Fibroblast of skin of left quadriceps (primary cell): ENCODE measurements at places on chromosomes 4 and X.

DNA sequence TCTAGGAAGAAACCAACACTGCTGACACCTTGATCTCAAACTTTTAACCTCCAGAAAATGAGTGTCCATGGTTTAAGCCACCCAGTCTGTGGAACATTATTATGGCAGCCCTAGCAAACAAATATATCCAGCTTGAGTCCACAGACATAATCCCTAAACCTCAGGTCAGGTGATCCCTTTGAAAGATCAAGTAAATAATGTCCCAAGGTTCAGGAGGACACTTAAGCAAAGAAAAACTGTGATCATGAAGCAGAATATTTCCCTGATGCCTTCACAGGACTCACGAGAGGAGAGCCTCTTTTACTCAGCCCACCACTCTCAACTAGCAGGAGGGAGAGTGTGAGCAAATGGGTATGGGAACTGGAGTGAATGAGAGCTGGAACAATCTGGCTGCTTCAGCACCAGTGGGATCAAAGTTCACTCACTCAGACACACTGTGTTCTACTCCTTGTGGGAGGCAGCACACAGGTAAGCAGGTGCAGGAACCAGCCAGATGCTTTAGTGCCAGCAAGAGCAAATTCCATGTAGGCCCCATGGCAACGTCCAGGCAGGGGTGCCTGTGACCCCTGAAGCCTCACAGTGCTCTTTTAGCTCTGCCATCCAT is 608.4 kb downstream of the RAB28 start:
- DNase-seq, result no peak

GRCh38 chrX:3733043-3733430 is 19.6 kb upstream of the PRKX start:
- no peak for DNase-seq

- no peak for DNase-seq
Observed at GRCh38 chr4:5995901-5996623, 22.2 kb downstream of the C4orf50 start.

GRCh38 chr4:2867758-2868491 is 24.3 kb downstream of the ADD1 start:
- no peak for DNase-seq

DNA sequence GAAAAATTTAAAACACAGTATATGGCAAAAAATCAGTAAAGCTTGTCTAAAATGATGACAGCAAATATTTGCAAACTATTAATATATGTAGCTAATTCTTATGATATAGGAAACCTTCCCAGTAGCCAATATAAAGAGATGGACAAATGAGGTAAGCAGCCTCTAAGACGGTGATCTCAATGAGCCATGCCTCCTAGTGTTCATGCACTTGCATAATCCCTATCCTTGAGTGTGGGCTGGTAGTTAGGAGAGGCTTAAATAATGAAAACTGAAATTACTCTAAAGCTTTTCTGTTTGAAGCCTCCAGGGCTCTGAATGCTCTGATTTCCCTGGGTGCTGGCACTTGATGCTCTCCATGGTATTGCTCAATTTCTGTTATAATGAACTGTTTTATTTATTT is 24.6 kb upstream of the ARMCX4 start:
- no peak for DNase-seq

- no peak for DNase-seq
Observed at GRCh38 chr4:71187404-71188155, 151.2 kb upstream of the SLC4A4 start.

DNA sequence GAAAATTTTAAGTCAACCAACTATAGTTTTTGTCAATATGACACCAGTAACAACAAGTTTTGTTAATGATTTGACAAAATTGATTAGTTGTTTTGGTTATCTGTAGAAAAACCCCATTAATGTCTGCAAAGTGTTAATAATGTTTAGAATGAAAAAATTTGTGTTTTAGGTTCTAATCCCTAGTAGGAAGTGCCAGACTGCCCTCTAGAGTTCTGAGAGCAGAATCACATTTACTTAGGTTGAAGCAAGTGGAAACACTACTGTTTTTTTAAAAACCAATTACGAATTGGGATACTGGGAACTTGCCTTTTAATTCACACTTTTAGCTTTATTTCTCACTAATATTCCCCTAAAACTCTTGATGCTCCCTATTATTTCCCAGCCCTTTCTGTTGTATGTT is 101.1 kb upstream of the CYLC1 start:
- no peak for DNase-seq

GRCh38 chr4:48967631-48968030 is 18.4 kb upstream of the CWH43 start:
- DNase-seq, result no peak

GRCh38 chr4:118950224-118950623 is 61.6 kb downstream of the SYNPO2 start:
- no peak for DNase-seq

DNA sequence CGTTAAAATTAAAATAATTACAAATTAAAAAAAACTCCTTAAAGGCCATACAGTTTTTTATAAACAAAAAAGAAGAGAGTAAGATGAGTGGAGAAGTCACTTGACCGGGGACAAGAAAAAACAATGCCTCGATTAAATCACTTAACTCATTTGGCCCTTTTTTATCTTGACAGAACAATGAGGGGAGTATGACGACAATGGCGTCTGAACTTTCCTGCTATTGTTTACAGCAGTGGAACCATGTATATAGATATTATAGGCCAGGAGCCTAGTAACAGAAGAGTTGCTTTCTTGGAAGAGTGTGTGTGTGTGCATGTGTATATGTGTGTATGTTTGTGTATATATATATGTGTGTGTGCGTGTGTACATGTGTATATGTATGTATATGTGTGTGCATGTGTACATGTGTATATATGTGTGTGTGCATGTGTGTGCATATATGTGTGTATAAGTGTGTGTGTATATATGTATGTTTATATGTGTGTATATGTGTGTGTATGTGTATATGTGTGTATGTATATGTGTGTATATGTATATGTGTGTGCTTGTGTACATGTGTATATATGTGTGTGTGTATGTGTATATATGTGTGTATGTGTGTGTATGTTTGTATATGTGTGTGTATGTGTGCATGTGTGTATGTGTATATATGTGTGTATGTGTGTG is 153.4 kb upstream of the FAT1 start:
- DNase-seq, result no peak

- no peak for DNase-seq
Observed at GRCh38 chrX:16822723-16823122, 36.5 kb downstream of the TXLNG start.

- DNase-seq, result no peak
Observed at GRCh38 chrX:137227151-137227550, 193.4 kb upstream of the GPR101 start.

DNA sequence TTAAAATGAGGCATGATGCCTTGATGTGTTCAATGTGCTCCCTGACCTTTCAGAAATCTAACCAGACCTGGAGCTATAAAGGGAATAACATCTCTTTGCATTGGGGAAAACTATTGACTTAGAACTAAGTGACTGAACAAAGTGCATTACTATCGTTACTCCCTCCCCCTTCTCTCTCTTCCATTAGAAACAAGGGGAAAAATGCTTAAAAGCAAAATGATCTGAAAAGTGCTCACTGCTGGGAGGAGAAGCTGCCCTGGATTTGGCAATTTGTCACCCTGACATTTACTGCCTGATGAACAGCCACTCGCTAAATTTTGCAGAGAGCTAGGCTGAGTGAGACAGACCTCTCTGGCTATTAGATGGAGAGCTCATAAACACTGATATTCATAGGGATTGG is 48.6 kb upstream of the PARM1 start:
- no peak for DNase-seq

DNA sequence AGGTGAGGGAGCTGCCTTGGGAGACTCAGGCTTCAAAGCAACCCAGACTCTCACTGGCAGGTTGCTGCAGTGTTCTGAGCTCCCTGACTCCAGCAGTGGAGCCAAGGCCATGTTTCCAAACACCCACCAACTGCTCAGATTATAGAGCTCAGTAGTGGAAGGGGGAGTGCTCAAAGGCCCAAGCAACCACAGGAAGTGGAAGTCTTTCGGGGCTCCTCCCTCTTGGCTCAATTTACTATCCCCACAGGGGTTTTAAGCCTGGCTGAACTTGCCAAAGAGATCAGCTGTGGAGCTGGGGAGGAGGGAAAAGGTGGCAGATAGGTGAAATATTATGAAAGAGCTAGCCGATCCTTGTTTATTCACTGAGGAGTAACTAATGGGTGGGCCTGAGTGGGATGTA is 82.5 kb downstream of the HPRT1 start:
- DNase-seq, result peak; percentile 86

- no peak for DNase-seq
Observed at GRCh38 chr4:166044871-166045270, 171.8 kb downstream of the TLL1 start.

GRCh38 chr4:6660430-6660829 is 19.9 kb downstream of the MRFAP1 start:
- no peak for DNase-seq

DNA sequence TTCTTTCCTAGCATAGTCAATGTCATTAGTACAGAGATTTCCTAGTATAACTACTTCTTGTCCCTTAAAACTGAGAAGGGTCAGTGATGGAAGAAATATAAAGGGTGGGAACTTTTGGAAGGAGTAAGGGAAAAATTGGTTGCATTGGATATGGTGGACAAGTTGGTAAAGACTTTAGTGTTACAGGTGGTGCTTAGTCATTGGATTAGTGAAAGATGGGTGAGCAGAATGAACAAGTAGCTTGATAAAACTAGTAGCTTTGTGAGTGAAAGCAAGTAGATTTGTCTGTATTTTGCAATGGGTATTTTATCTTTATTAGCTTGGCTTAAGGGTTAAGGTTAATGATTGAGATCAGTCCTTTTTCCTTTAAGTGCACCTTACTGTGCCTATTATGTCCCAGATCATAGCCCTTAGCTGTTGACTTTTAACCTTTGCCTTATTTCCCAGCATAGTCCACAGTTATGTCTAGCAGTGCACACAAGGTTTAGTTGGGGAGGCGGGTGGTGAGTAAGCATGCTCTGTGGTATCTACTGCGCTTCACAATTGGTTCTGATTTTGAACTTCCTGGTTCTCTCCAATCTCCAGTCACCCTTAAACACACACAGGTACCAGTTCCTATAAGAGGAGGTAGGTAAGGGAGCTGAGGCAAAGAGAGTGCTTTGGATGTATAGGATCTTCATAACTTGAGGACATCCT is 9.5 kb downstream of the WDR44 start:
- no peak for DNase-seq
